ENCODE measurements at places on chromosomes 1 and 21. TPM values are rescaled to one million over a fixed set of nuclear protein-coding genes. Genes with fewer than 3 reads are reported as not detected.

- peak; percentile 9 for DNase-seq
Observed at GRCh38 chr1:174841747-174842146, 158.0 kb upstream of the CACYBP start.

- DNase-seq: peak; percentile 72
Observed at GRCh38 chr21:15121655-15122120, 56.9 kb upstream of the NRIP1 start.

GRCh38 chr1:41614818-41615217, 130.3 kb upstream of the EDN2 start:
- DNase-seq: no peak

DNA sequence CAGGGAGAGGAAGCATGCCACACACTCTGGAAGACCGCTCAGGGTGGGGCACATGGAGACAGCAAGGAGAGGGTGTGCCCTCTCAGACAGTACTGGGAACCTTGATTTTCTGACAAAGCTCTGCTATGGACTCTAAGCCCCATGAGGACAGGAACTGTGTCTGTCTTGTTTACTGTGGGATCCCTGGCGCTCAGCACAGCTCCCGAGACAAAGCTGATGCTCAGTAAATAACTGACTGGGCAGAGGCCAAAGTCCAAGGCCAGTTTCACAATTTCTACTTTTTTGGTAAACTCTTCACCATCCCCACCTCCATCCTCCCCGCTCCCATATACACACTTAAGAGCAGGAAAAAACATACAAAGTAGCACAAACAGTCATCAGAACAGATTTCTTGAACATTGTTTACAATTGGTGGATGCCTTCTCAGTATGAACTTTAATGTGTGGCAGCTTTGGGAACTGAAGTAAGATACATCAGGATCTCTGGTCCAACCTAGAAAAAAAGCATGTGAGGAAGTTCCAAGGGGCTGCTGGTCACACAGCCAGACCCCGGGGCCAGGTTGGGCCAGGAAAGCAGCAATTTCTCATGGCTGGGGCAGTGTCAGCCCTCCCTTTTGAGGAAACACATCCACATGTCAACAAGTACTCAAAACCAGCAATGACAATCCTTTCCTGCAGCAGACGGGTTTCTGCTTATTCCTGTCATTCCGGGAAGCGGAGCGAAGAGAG, 5.6 kb upstream of the AHCYL1 start:
- no peak for DNase-seq

DNA sequence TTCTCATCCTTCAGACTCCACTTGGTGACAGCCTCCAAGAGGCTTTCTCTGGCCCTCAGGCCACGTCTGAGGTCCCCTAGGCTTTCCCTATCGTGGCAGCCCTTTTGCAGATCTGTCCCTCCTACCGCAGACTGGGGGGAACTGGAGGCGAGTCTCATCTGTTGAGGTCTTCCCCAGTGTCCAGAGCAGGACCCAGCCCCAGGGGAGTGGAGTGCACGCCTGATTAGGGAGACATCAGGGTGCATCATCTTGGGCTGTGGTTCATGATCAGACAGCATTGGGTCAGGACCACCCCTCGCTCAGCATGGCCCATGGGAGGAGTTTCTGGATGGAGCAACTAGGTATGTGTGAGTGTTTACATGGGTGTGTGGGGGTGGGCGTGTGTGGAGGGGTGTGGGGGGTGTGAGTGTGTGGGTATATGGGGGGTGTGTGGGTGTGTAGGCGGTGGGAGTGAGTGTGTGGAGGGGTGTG, 8.5 kb upstream of the MATN1 start:
- DNase-seq: no peak

DNA sequence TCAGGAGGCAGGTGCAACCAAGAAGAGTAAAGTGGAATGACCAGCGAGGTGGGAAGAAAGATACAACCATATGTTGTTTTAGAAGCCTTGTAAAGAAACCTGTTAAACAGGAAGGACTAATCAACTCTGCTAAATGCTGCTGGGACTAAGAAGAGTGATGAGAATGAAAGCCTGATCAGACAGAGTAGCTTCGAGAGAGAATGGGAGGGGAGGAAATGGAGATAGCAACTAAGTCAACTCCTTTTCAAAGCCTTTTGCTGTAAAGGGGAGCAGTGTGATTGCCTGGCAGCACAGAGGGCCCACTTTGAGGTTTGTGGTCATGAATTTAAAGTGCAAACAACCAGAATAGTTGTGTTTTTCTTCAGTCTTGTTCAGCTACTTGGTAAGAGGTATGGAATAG, 31.4 kb downstream of the SLC30A7 start:
- DNase-seq: no peak

- no peak for DNase-seq
Observed at GRCh38 chr1:21189421-21189820, 12.7 kb upstream of the EIF4G3 start.

GRCh38 chr1:172144445-172145061, 275.9 kb upstream of the C1orf105 start:
- DNase-seq: peak; percentile 99

DNA sequence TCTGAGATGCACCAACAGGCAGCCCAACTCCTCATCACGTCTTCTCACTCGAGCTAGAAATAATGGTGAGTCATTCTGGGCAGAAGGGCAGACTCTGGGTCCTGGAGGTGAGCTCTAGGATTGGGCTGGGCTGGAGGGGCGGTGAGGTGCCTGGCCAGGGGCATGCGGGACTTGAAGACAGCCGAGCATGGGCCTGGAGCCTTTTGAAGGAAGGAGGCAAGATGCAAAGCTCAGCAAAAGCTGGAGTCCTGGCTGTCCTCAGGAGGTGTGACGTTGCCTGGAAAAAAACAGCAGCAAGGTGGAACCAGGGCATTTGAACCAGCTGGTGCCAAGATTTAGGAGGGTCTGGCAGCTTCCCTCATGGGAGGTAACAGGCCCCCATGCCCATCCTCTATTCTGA, 712 bp downstream of the KCNA2 start:
- DNase-seq: no peak

- peak; percentile 37 for DNase-seq
Observed at GRCh38 chr1:221756830-221757551, 15.1 kb upstream of the DUSP10 start.

The SH2D1B gene
- total RNA-seq: not detected

Measured in fibroblast of lung (primary cell).